ENCODE measurements at places on chromosomes 13 and 19.
A peak's percentile ranks its signal among the peaks of the same experiment; 100 is the strongest.

DNA sequence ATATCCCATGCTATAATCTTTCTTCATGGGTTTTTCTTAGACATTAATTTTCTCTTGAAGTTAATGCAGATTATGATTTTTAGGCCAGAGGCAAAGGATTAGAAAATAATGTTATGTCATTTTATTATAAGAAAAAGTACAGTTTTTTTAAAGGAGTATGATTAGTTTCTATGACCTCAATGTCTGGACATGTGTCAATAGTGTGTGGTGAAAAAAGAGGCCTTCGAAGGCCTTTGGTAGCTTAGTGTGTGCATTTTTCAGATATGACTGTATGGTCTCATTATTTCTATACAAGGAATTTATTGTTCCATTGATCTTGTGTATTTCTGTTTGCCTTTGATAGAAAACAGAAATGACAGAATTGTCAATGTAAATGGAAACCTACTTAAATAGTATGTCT lies 195.6 kb downstream of the GPC5 start:
- DNase-seq, result no peak

DNA sequence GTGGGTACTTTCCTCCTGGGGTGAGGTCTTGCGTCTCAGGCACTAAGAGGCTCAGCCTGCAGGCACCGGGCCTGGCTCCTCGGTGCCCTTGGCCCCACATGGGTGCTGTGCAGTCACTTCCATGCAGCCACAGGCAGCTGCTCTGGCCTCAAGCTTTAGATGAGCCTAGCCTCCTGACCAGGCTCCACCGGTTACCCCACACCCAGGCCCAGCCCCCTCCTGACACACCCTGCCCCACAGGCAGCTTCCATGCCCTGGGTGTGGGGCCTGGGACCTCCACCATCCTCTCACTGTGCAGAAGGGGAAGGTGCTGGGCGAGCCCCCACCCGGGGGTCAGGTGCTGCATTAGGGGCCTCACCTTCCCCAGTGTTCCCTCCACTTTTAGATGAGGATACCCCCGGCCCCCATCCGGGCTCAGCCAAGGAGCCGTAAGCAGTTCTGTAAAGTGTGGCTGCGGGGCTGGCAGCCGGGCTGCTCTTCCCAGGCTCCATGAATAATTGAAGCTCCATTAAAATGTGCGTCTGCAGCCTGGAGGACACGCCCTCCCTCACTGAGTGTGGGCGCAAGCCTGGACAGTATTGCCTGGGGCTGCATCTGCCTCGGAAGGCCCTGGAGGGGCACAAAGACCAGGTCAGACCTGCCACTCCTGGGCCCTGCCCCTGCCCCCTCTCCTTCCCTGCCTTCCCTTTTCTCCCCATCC lies 72.5 kb upstream of the KCTD15 start:
- DNase-seq, result no peak

GRCh38 chr13:25380082-25380481 lies 8.3 kb downstream of the ATP8A2 start:
- no peak for DNase-seq

GRCh38 chr13:62207388-62207787 lies 791.7 kb upstream of the PCDH20 start:
- no peak for DNase-seq

DNA sequence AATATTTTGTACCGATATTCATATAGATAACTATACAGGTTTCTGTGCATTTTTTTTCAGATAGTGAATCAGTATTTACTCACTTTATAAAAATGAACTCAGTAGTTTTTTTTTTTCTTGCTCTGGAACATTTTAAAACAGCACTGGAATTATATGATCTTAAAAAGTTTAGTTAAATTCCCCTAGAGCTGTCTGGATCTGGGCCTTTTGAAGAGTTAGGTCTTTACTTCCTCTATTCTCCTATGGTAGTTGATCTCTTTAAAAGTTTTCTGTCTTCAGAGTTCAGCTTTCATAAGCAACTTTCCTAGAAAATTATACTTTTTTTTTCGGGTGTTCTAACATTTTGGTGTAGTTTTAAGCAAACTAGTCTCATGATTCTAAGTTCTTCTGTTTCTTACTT lies 21.8 kb upstream of the RBM26 start:
- DNase-seq, result no peak

GRCh38 chr13:100604918-100605710 lies 16.5 kb upstream of the GGACT start:
- DNase-seq, result no peak

GRCh38 chr19:47725759-47726401 lies 12.7 kb downstream of the EHD2 start:
- no peak for DNase-seq

DNA sequence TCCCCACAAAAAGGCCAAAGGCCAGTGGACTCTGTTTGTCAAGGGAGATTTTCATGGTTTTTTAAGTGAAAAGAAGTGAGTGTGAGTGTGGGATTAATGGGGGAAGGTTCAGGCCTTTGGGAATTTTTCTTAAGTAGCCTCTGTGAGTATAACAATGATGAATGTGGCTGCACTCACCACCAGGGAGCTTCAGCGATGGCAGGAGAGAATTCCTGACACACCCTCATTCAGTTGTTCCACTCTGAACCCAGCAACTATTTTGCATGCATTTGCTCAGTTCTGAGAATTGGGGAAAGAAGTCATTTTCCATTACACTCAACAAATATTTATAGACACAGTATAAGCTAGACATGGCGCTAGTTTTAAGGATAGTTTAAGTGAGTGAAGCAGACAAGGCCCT lies 117.9 kb downstream of the CCNA1 start:
- no peak for DNase-seq

DNA sequence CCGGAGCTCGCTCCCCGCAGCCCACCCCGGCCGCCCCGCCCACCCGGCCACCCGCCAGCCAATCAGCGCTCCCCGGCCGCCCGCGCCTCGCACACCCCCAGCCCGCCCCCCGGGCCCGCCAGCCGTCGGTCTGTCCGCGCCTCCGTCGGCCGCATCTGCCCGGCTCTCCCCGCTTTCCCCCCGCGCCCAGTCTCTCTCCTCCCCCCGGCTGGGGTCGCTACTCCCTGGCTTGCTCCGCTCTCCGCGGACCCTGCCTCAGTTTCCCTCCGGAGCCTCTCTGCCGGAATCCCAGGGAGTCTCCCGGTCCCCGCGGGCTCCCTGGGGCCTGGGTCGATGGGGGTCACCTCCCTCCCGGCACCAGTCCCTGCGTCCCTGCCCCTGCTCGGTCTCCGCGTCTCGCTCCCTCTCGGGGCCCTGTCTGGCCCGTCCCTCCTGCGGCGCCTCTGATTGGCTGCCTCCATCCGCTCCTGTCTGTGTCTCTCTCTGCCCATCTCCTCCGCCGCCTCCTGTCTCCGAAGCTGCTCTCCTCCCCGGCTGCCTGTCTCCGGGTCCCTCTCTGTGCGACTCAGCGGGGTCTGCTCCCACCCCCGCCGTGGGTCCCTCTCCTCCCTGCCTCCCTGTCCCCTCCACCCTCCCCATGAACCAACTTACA lies 484 bp downstream of the IL11 start:
- peak; percentile 82 for DNase-seq

DNA sequence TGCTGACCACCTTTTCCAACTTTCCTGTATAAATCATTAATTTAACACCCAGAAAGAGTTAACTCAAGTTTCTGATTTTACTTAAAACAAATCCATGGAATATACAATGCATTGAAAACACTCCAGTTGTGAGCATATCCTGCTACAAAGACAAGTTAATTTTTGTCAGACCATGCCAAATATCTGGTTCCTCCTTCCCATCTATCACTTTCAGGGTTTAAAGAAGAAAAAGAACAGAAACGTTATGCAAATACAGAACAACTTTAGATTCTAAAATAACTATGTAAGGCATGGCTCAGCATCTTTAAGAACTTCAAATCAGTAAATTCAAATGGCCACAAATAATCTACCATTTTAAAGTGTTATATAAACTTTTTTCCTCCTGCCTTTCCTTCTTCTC lies 14.9 kb downstream of the MRPS31 start:
- no peak for DNase-seq

DNA sequence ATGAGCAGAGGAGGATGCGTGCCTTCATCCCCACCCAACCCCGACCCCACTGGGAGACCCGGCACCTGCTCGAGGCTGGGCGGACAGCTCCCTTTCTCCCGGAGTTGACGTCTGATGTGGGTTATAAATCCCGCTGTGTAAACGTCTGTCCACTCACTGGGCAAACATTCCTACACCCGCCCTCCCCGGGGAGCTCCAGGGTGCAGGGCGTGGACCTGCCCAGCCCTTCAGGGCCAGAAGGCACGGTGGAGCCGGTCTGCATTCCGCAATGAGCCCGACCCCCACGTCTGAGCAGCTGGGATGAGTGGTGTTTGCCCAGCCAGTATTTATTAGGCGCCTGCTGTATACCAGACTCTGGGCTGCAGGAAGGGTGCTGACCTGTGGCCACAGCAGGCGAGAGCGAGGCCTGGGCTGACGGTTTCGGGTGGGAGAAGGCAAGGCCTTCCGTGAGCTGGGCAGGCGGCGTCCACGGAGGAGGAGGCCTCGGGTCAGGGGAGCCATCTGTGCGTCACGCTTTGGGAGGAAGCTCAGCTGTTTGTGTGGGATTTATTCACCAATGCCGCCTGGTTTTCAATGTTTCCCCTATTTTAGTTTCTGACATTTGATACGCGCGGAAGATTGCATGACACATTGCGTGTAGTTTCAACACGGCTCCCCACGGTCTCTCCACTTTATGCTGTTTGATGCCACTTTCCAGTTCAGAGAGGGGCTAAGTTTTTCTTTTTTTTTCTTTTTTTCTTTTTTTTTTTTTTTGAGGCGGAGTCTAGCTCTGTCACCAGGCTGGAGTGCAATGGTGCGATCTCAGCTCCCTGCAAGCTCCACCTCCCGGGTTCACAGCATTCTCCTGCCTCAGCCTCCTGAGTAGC lies 2.0 kb downstream of the MISP start:
- no peak for DNase-seq

DNA sequence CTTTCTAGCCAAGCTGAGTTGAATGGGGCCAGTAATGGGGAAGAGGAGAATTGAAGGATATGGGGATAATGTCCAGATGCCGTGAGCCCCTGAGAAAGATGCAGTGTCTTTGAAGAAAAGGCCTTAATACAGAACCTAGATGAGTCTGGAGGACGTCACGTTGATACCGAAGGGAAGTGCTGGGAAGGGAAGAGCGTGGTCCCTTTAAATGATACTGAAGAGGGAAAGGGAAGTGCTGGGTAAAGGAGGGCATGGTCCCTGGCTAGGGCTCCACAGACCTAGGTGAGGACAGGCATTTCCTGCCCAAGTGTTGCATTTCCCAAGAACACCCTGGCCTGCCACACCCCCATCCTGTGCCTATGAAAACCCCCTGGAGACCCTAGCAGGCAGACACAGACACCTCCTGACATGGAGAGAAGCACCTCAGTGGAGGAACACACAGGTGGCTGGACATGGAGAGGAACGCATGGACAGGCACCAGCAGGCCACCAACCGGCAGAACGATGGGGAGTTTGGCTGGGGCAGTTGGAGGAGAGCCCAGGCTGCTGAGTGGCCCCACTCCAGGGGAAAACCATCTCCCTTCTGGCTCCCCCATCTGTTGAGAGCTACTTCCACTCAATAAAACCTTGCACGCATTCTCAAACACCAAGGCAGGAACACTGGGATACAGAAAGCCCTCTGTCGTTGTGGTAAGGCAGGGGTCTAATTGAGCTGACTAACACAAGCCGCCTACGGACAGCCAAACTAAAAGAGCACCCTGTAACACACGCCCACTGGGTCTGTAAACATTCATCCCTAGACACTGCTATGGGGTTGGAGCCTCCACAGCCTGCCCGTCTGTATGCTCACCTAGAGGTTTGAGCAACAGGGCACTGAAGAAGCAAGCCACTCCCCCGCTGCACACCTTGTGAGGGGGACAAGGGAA lies 34.9 kb upstream of the POMP start:
- DNase-seq, result no peak

GRCh38 chr19:29372461-29372860 lies 153.3 kb upstream of the VSTM2B start:
- DNase-seq, result no peak

DNA sequence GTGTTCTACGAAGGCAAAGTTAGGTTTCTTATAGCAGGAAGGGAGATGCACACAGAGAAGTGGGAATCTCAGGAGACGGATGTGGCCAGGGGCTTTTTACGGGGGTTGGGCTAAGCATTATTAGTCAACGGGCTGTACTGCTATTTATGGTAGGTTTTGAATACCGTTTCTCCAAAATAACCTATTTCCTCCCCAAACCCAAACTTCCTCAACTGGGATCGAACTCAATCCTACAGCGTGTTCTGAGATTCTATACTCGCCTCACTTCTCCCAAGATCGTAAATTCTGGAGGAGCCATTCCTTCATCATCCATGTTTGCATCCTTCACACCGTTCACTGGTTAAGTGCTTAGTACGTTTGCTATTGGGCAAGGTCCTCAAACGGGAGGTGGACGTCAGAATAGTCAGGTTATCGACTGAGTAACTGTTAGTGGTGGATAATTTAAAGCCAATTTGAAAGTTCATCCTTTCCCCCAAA lies 1.2 kb upstream of the TRIM13 start:
- DNase-seq, result peak; percentile 54

- DNase-seq, result no peak
Observed at GRCh38 chr19:4521170-4521887, 3.0 kb upstream of the PLIN4 start.

DNA sequence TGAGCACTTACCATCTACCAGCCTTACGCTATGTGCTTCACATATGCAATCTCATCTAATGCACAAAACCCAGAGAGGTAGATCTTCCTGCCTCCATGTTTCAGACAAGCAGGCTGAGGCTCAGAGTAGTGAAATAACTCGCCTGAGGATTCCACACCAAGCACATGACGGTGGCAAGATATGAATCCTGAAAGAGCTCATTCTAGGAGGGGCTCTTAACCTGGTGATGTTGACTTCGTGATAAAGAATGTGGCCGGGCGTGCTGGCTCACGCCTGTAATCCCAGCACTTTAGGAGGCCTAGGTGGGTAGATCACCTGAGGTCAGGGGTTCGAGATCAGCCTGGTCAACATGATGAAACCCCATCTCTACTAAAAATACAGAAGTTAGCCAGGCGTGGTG lies 5.0 kb downstream of the NOVA2 start:
- DNase-seq, result no peak

DNA sequence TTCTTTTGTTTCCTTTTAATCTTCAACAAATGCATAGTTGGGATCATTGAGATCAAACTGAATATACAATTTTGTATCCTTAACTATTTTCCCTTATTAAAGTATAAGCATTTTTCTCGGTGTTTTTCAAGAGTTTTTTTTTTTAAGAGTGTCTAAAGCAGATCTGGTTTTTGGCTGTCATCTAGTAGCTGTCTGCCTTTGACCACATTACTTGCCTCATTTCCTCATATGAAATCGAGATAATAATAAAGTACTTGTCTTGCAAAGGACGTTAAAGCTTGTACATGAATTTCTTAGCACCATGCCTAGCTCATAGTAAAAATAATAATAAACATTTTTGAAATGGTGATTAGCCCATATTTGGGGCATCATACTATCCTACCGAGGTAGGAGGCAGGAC lies 121.2 kb downstream of the PDS5B start:
- DNase-seq, result no peak

GRCh38 chr13:110336681-110337080 lies 29.6 kb downstream of the COL4A2 start:
- no peak for DNase-seq

- no peak for DNase-seq
Observed at GRCh38 chr13:109627649-109628048, 158.7 kb downstream of the IRS2 start.

- DNase-seq, result no peak
Observed at GRCh38 chr13:110216006-110216397, 91.0 kb downstream of the COL4A1 start.

All from NCI-H82 (cell line).